Nephron progenitor cell (in vitro differentiated cells): ENCODE measurements at places on chromosomes 6 and 20.

DNA sequence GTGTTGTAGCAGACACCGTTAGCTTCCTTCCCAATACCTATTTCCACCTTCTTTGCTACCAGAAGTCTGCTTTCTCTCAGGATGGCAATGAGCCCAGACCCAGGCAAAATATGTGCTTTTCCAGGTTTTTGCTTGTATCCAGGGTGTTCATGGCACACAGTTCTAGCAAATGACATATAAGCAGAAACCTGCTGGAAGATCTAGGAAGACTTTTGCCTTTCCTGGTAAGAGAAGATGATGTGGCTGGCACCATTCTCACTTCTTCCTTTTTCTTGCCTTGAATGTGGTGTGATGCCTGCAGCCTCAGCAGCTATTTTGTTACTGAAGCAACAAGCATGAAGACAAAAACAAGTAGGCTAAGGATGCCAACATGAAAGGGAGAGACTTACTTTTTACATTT lies 19.2 kb upstream of the TBC1D22B start:
- DNase-seq = no peak
- peaks cover 8% of the 10 kb centered on the region for H3K27me3 ChIP-seq
- peaks cover 9% of the 10 kb centered on the region for H3K4me1 ChIP-seq
- H3K36me3 ChIP-seq = no peaks in the 10 kb centered on the region
- no peak overlapping the region for H3K4me3 ChIP-seq
- H3K27ac ChIP-seq = no peak overlapping the region

DNA sequence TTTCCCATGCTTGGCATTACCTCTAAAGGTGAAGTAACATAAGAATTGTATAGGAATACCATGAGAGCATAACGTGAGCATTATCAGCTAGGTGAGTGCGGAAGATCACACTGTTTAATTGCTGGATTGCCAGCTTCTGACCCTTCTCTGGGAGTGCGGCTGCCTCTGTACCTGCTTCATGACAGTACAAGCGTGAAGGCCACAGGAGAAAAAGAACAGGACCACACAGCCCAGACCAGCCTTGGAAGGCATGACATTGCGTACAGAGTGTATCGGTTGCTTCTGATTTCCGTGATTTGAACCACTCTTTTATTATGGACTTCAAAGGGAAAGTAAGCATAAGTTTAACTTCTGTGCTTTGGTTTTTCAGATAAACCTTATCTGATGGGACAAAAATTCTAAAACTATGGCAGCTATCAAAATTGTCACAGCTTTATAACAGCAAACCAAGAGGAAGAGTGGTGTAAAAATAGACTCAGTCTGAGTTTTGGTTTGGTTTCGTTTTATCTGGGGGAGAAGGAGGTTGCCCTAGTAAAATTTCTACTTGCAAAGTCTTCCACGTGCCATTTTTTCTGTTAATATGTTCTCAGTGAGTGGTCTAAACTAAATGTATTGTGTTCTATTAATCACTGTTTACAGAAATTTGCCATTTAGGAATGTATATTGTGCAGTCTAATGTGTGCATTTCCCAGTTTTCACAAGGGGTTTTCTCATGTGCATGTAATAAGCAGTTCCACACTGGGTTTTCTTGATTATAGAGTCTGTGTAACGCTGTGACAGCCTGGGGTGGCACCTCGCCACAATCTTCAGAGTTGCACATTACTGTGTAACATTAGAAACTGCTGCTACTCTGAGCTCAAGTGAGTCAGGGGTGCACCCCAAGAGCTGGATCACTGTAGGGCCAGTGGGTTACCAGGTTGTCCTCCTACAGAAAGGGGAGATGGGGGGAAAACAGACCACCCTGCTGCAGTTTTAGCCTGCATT lies 97.3 kb downstream of the RPP40 start:
- peaks cover 74% of the 10 kb centered on the region for H3K4me1 ChIP-seq
- no peak overlapping the region for H3K27ac ChIP-seq
- no peak overlapping the region for H3K4me3 ChIP-seq
- peaks cover 47% of the 10 kb centered on the region for H3K36me3 ChIP-seq

DNA sequence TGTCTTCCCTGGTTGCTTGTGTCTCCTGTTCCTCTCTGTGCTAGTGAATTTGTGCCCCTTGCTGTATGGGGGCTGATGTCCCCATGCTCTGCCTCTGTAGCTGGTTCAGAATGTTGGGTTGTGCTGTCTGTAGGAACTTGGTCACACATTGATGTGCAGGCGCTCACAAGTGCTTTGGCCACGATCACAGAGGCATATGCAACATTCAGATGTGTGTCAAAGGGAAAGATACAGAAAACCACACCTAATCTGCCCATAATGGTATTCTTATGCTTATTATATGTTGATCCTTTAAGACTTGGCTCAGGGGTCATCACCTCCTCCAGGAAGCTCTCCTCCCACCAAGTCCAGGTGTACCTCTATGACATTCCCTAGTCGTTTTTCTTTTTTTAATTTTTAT lies 17.1 kb upstream of the DHX35 start:
- H3K4me1 ChIP-seq = no peaks in the 10 kb centered on the region
- H3K4me3 ChIP-seq = no peak overlapping the region
- H3K27me3 ChIP-seq = no peaks in the 10 kb centered on the region
- H3K27ac ChIP-seq = no peak overlapping the region

DNA sequence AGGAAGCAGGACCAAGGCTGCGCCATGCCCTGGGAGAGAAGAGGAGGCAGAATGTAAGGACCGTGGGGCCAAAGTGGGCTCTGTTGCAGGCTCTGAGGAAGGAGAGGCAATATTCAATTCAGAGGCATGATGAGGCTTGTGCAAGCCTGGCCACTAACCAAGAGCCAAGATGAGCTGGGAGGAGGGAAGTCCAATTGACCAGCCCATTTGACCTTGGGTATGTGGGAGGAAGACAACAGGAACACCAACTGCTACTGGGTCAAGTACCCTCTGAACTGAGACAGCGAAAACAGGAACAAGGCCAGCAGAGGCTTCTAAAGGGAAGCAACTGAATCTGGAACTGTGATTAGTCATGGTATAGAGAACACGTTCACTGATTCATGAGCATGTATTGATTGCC lies 779.6 kb downstream of the MAFB start:
- no peak overlapping the region for H3K4me3 ChIP-seq
- H3K27ac ChIP-seq = peak overlapping the region; percentile 60
- no peak for DNase-seq
- peaks cover 5% of the 10 kb centered on the region for H3K27me3 ChIP-seq
- H3K4me1 ChIP-seq = peaks cover 23% of the 10 kb centered on the region

- H3K4me1 ChIP-seq = peaks cover 9% of the 10 kb centered on the region
- no peaks in the 10 kb centered on the region for H3K36me3 ChIP-seq
- H3K4me3 ChIP-seq = no peak within 1 kb of the TSS
- DNase-seq = no peak
- peaks cover under 1% of the 10 kb centered on the region for H3K27me3 ChIP-seq
Measured at GRCh38 chr20:46550461-46550860, at the start of gene OCSTAMP. Gene OCSTAMP, minus strand, starts transcription at chr20:46550654. Its CDS starts 94 bp downstream, at chr20:46550560.

- H3K27me3 ChIP-seq = no peaks in the 10 kb centered on the region
- peaks cover 53% of the 10 kb centered on the region for H3K4me1 ChIP-seq
- peaks cover under 1% of the 10 kb centered on the region for H3K36me3 ChIP-seq
- no peak overlapping the region for H3K4me3 ChIP-seq
Measured at GRCh38 chr6:31617010-31617409, 2.0 kb downstream of the AIF1 start.

- H3K4me1 ChIP-seq = peaks cover 17% of the 10 kb centered on the region
- H3K27me3 ChIP-seq = peaks cover 5% of the 10 kb centered on the region
- H3K27ac ChIP-seq = no peak overlapping the region
- no peak overlapping the region for H3K4me3 ChIP-seq
- H3K36me3 ChIP-seq = no peaks in the 10 kb centered on the region
- no peak for DNase-seq
Measured at GRCh38 chr6:83514466-83514865, 2.1 kb downstream of the PRSS35 start.

GRCh38 chr6:148448369-148449012 lies 105.9 kb downstream of the SASH1 start:
- H3K27me3 ChIP-seq = no peaks in the 10 kb centered on the region
- H3K4me3 ChIP-seq = no peak overlapping the region
- peaks cover 36% of the 10 kb centered on the region for H3K4me1 ChIP-seq
- H3K36me3 ChIP-seq = peaks cover 51% of the 10 kb centered on the region
- no peak for DNase-seq
